ENCODE measurements at places on chromosomes 1 and 21.

DNA sequence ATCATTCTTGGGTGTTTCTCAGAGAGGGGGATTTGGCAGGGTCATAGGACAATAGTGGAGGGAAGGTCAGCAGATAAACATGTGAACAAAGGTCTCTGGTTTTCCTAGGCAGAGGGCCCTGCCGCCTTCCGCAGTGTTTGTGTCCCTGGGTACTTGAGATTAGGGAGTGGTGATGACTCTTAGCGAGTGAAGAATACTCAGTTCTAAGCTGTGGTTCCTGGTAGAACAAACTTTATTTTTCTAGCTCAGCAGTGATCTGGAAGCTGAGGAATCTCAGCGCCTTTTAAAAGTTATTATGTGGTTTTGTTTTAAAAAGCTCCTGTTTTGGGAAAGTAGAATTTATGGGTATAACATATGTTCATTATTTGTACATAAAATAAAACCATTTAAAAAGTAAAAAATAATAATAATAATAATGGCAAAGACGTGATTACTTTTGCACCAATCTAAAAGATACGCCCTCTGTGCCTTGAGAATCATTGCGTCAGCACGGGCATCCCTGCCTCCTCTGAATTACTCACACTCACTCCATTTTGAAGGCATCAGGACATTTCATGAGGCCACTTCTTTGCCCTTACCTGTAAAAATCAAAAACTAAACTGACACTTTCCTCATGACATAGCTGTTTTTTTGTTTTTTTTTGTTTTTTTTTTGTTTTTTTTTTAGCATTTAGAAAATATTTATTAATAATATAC, 29.7 kb upstream of the TNFRSF1B start:
- no peak for DNase-seq

GRCh38 chr1:31013187-31013864, 52.2 kb downstream of the PUM1 start:
- no peak for DNase-seq

DNA sequence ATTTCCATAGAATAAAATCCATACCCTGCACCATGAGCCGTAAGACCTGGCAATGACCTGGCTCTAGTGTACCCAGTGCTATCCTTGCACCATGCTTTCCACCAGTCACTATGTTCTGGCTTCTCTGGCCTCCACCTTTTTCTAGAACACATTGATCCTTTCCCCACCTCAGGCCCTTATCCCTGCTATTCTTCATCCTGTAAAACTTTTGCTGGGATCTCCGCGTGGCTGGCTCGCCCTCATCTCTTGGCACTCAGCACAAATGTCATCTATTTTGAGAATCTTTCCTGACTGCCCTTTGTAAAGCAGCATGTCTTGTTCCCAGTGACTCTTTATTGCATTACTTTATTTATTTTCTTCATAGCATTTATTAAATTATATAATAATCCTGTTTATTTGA, 169.8 kb upstream of the B3GALT2 start:
- no peak for DNase-seq

- DNase-seq: no peak
These were observed 528.1 kb downstream of the DPYD start for GRCh38 chr1:97392701-97393100.

GRCh38 chr1:92907949-92908684, 53.1 kb downstream of the DIPK1A start:
- DNase-seq: no peak

DNA sequence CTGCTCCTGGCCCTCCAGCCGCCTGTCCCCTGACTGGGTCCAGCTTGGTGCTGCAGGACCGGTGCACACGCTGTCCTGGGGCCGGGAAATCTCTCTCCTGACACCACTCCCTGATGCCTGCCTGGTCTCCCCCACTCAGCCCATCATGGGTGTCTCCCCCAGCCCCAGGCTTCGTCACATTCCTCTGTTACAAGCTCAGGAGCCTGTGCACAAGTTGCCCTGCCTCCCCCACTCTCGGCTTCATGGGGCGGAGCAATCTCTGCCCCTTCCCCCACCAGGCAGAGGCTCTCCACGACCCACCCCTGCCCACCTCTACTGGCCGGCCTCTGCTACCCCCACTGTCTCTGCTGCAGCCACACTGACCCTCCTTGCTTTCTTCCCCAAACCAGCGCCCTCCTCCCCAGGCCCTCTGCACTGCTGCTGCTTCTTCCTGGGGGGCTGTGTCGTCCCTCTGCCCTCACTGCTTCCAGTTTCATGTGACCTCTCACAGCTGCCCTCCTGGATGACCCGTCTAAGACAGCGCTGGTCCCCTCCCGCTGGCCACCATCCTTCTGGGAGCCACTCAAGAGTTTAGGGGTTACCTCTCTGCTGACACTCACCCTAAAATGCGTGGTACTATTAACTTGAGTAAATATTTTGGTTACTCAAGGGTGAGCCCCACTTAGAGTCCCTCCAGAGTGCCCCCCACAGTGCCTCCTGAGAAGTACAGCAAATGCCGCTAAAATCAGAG, 5.7 kb upstream of the RIPK4 start:
- no peak for DNase-seq

- peak; percentile 60 for DNase-seq
These were observed 11.2 kb downstream of the MEF2D start for GRCh38 chr1:156489166-156489934.

DNA sequence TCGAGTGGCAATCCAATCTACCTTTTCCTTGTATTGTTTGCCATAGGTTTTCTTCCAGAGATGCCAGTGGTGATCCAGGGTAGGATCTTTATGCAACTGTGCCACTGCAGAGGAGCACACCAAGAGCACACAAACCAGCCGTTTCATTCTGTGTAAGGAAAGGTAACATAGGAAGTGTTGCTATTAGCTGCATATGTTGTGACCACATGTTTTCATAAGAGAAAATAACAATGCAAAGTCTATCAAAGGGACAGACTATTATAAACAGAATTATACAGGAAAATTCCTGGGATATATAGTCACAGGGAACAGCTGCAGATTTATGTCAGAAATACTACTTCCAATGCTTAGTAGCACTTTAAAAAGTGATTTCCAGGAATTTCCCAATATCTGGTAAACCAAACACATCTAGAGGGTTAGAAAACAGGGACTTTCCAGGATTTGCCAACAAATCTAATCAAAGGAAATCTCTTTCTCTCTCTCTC, 919 bp downstream of the CTSS start:
- DNase-seq: no peak

GRCh38 chr1:151060007-151060656, at the start of gene MLLT11:
TSS of gene MLLT11 (plus strand) at chr1:151060397. CDS start at chr1:151067225, 6,828 bp downstream.
- DNase-seq: peak; percentile 68

DNA sequence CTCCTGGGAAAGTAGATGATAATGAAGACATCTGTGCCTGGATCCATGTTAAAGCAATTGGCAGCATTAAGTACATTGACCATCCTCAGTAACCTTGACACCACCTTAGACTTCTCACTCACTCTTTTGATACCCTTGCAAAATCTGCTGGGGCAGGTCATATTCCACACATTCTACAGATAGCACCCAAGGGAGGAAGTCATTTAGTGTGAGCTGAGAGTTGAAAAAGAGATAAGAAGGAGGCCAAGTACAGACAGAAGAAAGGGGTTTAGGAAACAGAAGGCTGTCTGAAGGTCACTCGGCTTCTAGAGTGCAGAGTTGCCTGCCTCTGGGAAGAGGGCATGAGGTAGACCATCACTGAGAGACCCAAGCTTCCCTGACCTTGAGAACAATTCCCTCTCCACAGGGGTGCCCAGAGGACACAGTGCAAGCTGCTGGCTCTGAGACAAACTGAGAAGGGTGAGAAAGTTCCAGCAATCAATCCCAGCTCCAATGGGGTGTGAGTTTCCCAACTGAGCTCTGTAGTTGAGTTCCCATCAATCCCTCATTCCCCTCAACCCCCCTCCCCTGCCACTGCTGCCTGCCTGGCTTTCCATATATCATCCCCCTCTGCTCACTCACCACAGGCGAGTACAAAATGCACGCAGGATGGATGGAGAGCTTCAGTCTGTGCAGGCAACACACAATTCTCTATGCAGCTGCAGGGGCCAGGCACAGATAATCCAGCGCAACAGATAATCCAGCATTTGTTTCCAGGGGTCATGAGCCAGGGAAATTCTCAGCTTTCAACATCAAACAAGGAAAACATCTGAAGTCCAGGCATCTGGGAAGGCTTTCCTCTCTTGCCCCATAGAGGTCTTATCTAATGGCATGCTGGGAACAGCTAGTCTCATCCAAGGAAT, 7.4 kb upstream of the MOB3C start:
- DNase-seq: no peak

DNA sequence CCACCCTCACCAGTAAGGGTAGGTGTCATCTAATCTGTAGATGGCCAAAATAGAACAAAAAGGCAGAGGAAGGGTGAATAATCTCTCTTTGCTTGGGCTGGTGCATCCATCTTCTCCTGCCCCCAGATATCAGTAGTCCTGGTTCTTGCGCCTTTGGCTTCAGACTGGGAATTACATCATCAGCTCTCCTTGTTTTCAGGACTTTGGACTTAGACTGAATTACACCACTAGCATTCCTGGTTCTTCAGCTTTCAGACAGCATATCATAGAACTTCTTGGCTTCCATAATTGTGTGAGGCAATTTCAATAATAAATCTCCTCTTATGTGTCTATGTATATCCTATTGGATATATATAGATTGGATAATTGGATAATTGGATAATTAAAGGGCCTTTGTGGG, 403.0 kb upstream of the USP24 start:
- DNase-seq: no peak

DNA sequence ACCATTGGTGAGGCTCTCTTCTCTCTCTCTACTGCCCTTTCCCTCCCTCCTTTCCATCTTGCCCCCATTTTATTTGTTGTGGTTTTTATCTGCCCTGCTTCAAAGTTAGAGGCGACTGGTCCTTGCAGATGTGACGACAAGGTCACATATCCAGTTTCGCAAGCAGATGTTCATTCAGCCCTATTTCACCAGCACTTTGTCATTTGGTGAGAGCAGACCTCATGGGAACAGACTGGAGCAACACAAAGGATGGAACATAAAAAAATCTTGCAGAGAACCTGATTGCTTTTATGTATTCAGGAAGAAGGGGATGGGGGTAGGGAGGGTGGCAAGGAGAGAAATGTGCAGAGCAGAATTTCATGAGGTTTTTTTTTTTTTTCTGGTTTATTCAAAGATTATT, 84.3 kb downstream of the ELAVL4 start:
- DNase-seq: no peak

DNA sequence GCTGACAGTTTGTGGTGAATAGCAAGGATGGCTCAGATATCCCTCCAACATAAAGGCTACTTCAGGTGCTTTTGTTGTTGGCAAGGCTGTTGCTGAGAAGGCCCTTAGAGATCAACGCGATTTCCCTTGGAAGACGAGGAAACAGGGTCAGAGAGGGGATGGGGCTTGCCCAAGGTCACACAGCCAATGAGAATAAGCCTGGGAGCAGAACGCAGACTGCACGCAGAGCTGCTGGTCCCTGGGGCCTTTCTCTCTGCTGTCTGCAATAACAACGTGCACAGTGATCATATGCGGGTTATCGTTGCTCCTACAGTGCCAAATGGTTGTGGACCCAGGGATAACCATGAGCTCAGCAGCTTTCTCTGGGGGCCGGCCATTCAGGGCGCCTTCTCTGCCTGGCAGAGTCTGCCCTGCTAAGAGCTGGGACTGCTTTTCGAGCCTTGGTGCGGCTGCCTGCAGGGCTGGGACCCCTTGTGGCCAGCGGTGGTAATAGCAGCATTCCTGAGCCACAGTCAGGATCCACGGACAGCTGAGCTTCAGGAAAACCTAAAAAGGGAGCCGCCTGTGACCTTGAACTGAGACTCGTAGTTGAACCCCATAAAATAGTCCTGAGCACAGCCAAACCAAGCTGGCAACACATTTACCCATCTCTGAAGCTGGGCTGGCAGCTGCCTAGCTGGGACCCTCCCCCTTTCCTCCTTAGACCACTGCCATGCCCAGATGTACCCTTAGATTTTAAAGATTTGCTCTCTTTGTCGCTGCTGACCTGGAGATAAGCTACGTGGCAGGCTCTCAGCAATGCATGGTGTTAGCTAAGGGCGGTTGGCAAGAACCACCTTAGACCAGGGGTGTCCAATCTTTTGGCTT, 39.8 kb downstream of the HTR6 start:
- peak; percentile 58 for DNase-seq

- DNase-seq: no peak
These were observed 119.0 kb downstream of the PDE4B start for GRCh38 chr1:65911679-65912078.

DNA sequence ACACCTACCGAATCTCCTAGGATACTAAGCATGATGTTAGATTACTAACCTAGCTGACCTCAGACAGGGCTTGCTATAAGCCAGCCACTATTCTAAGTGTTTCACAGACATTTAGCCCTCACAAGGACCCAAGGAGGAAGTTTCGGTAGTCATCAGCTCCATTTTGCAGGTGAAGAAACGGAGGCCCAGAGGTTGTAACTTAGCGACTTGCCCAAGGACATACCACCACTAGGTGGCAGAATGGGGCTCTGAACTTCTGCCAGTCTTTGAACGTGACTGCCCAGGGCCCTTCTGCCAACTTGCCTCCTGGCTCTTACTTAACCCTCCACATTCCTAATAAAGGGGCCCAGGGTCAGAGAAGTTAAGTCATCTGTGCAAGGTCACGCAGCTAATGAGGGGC, 283.5 kb downstream of the C1orf94 start:
- peak; percentile 33 for DNase-seq

- DNase-seq: no peak
These were observed 15.5 kb downstream of the TMEM59 start for GRCh38 chr1:54037476-54037875.

DNA sequence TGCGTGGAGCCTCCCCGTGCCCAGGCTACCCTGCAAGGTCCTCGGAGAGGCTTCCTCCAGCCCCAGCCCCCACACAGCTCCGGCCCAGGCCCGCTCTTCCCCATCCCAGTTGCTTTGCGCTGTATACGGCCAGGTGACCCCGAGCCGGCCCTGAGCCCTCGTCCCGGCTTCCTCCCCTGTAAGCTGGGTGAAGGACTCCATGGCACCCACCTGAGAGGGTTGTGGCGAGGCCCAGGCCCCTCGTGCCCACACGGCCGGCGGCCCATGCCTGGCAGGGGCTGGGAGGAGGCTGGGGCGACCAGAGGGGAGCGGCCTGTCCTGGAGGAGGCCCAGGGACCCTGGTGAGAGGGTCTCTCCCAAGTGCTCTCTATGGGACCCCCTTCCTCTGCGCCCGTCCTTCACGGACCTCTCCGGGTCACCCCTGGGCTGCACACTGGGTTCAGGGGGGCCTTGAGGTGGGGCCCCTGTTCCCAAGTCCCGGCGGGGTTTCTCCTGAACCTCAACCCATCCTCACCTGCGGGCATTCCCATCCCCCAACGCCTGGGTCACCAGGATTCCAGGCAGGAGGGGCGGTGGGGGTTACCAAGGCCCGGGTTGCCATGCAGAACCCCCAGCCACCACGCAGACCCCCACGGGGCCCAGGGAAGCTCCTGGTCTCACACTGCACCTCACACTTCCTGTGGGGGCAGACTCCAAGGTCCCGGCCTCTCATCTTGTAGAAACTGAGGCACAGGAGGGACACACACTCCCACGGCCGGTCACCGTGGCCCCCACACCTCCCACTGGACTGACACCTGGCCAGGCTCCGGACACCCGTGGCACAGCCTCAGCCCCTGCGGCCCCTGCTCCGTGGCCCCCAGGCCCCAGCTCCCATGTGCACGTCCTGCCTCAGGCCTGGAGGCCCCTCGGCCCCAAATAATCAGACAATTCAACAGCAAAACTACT, 25.2 kb downstream of the COL6A1 start:
- DNase-seq: no peak
